Left ventricle myocardium inferior (tissue), 1 donor: ENCODE measurements at places on chromosomes 2 and 18.

DNA sequence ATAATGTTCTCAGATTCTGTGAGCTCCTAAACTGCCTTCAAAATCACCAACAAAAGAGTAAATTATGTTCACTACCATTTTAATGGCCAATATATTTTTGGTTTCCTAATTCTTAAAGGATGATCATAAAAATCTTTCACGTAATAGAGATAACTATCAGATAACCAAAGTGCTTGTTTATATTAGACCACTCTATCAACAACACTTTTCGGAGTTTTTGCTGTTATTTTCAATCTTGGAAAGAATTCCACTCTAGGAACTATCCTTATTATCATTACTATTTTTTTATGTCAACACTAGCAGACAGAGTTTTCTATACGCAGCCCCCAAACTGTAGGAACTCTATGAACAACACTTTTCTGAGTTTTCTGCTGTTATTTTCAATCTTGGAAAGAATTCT lies 782.5 kb upstream of the ZEB2 start:
- DNase-seq = no peak

- no peak for DNase-seq
Observed at GRCh38 chr2:105804266-105804665, 59.6 kb downstream of the NCK2 start.

DNA sequence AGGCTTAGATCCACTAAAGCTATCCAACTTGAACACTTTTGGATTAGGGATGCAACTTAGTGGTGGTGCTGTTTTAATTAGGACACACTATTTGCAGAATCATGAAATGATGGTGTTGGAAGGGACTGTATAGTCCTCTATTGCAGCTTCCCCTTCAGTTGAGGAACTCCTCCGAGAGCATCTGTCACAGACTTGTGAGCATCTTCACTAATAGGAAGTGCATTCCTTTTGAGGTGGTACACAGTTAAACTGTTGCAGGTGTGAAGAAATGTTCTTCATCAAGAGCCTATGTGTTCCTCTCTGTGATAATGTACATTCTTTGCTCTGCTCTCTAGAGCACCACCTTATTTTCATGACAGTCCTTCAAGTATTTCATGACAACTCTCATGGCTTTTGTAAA lies 197.4 kb downstream of the CAMKMT start:
- no peak for DNase-seq

GRCh38 chr18:8426401-8426800 lies 182.8 kb upstream of the RAB12 start:
- no peak for DNase-seq

DNA sequence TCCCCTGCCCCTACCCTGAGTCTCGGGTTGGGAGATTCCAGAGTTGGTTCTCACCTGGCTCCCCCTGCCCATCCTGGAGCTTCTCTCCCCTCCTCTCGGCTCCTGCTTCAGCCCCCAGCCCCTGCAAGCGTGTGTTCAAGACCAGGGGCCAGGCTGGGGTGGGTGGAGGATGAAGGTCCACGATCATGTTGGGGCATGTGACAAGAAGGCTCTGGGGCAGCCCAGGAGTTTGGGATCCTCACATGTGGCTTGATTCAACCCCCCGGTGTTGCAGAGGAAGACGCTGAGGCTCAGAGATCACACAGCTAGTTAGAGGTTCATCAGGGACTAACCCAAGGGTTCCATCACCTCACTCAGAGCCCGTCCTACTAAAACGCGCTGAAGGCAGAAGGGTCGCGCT lies 14.2 kb upstream of the TUBB6 start:
- DNase-seq = no peak

GRCh38 chr18:8252371-8252770 lies 356.9 kb upstream of the RAB12 start:
- DNase-seq = no peak

DNA sequence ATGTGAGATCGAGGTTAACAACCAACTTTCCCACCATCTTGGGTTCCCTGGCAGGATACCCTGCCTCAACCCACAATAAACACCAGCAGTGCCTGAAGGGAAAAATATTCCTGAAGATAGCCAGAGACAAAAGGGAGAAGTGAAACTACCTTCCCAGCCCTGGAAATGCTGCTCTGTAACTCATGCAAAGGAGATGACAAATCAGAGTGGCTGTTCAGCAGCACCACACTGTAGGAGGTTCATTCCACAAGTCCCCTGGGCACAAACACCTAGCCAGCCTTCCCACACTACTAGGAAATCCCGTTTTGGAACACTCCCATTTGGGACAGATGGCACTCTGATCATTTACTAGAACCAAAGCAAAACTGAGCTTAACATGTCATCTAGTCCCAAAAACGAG lies 190.7 kb upstream of the RBBP8 start:
- no peak for DNase-seq

DNA sequence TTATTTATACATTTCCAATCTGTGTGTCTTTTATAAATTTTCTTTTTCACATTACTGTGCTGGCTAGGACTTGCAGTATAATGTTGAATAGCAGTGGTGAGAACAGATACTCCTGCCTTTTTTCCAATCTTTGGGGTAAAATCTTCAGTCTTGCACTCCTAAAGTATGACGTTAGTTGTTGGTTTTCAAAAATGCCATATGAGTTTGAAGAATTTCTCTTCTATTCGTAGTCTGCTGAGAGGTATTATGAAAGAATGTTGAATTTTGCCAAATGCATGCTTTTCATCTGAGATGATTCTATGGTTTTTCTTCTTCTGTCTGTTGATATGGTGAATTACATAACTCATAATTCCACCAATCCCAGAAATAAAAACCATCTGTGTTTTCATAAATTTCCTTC lies 335.3 kb upstream of the CHST9 start:
- no peak for DNase-seq

DNA sequence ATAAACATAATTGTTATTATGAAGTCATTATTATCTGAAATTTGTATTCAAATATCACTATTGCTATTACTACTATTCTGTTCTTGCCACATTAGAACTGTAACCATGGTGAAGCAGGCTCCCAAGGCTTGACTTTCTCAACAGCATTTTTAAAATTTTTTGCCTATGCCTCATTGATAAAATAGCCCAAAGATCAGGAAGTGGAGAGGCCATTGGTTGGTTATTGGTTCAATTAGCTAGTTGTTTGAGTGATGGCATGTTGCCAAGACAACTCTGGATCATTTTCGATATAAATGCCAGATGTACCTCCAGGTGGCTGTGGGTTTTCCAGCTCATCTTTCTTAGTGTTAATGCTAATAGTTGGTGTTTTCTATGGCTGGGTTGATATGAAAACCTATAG lies 513.5 kb downstream of the TRIB2 start:
- DNase-seq = no peak

DNA sequence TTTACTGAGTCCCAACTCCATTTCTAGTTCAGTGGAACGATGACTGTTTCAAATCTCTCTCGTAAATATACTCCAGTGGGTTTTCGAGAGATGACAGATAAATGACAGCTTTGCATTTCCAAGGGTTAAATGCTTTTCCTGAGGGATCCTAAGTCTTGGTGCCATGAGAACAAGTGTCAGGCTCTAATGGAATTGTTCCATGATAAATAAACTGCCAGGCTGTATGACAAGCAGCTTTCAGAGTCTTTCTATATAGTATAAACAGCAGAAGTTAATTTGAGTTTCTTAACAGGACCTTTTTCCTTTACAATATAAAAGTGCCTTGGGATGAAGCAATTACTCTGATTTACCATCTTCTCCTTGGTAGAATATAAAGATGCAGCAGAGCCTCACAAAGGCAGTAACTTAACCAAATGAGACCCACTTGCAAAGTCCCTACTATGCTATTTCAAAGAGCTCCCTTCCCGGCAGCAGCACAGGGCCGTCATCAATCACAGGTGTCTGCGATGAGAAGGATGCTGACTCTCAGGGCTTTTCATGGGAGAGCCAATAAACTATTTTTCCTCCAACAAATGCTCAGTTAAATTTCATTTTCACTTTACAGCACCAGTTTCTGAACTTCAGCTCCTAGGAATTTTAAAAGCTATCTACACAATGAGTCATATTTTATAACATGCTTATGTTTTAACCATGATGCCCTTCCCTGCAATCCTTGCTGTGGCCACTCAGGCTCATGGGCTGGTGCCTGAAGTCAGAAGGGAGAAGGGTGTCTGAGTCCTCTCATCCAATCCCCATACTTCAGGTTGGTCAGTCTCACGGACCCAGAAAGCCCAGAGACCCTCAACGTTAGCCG lies 123.8 kb downstream of the AFF3 start:
- no peak for DNase-seq

GRCh38 chr18:23779696-23780303 lies 90.5 kb downstream of the LAMA3 start:
- DNase-seq = no peak
